ENCODE measurements at places on chromosomes 1 and 21. TPM values are rescaled to one million over a fixed set of nuclear protein-coding genes. Genes with fewer than 3 reads are reported as not detected.

DNA sequence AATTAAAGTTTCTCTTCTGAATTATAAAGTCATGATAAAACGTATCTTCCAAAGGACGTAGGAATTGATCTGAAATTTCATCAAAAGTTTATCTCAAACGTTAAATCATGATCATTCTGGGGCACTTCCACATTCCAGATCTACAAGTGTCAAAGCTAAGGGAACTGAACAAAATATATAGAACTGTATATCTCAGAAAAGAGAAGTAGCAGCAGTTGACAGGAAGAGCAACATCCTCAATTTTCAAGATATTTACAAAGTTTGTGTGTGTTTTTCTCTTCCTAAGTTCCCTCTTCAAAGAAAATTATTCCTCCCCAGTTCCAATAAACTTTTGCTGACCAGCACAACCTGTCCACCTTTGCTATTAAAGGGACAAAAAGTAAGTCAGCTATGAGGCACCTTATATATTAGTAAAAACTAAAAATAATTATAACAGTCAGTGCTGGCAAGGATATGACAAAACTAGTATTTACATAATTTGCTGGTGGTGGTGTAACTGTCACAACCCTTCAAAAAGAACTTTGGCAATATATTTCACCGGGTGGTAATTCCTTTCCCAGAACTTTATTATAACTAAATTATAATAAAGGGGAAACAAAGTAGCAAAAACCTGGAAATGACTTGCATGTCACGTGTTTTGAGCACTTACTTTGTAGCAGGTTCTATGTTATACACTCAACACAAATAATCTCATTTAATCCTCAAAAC lies 38.5 kb upstream of the EYA3 start:
- H3K27me3 ChIP-seq = no peaks in the 10 kb centered on the region
- peak overlapping the region; percentile 68 for H3K4me3 ChIP-seq
- peak; percentile 42 for DNase-seq
- H3K27ac ChIP-seq = peak overlapping the region; percentile 41
- no peaks in the 10 kb centered on the region for H3K36me3 ChIP-seq

DNA sequence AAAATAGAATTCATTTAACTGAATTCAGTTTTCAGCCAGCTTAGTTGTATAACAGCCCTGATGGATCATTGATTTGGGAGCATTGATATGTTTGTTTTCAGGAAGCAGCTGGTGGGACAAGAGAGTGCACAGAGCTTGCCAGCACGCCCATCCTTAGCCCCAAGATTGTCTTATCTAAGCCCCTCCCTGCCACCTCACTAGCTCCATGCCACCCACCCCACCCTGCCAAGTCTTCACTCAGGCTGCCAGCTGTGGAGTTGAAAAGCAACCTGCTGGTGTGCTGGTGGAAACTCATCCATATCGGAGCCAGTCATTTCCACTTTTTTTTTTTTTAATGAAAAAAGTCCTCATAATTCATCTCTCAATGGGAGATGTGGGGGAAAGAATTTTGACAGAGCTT lies 11.8 kb downstream of the KIRREL1 start:
- DNase-seq = no peak
- no peaks in the 10 kb centered on the region for H3K36me3 ChIP-seq
- H3K27me3 ChIP-seq = no peaks in the 10 kb centered on the region
- no peaks in the 10 kb centered on the region for H3K4me1 ChIP-seq
- H3K4me3 ChIP-seq = no peak overlapping the region
- no peak overlapping the region for H3K27ac ChIP-seq

DNA sequence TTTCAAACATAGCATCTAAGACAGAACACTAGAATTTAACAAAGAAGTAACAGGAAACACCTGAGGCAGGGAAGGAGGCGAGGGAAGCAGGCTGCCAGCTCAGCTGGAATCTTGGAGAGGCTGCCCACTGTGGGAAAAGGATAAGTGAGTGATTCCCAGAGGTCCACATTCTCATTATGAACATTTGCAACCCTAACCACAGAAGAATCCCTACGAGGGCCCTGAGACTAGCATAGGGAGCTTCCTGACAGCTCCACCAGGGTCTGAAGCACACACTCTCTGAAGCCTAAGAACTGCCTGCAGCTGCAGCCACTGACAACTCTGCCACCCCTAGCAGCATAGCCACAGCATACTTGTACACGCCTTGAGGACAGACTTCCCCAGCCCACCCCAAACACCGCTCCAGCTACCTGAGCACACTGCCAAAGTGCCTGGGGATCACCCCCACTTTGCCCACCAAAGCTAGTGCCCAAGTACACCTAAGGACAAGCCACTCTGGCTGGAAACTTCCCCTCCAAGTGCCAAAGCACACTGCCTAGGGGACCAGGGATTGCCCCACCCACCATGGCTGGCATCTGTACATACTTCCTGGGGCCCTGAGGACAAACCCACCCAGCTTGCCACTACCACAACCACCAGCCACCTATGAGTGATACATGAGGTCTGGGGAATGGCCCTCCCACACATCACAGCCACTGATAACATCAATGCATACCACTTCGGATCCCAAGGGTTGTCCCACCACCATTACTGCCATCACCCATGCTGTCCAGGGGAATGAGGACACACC lies 76.6 kb upstream of the GUCA2A start:
- no peak overlapping the region for H3K4me3 ChIP-seq
- no peaks in the 10 kb centered on the region for H3K27me3 ChIP-seq
- H3K27ac ChIP-seq = no peak overlapping the region
- H3K4me1 ChIP-seq = peaks cover 3% of the 10 kb centered on the region
- H3K36me3 ChIP-seq = no peaks in the 10 kb centered on the region

- peak overlapping the region; percentile 8 for H3K27ac ChIP-seq
- no peaks in the 10 kb centered on the region for H3K27me3 ChIP-seq
- H3K4me1 ChIP-seq = peaks cover 73% of the 10 kb centered on the region
- no peaks in the 10 kb centered on the region for H3K36me3 ChIP-seq
- H3K4me3 ChIP-seq = no peak overlapping the region
Observed at GRCh38 chr1:8625491-8625890, 191.9 kb downstream of the RERE start.

GRCh38 chr1:171627020-171627419 lies 5.0 kb downstream of the MYOCOS start:
- H3K4me3 ChIP-seq = no peak overlapping the region
- no peak for DNase-seq
- H3K36me3 ChIP-seq = no peaks in the 10 kb centered on the region
- no peak overlapping the region for H3K27ac ChIP-seq
- H3K4me1 ChIP-seq = no peaks in the 10 kb centered on the region

GRCh38 chr1:181259026-181259745 lies 170.7 kb downstream of the IER5 start:
- H3K4me1 ChIP-seq = no peaks in the 10 kb centered on the region
- H3K36me3 ChIP-seq = no peaks in the 10 kb centered on the region
- no peaks in the 10 kb centered on the region for H3K27me3 ChIP-seq
- H3K27ac ChIP-seq = no peak overlapping the region

GRCh38 chr1:54421101-54421504 lies 14.9 kb upstream of the SSBP3 start:
- DNase-seq = no peak
- H3K4me1 ChIP-seq = peaks cover 3% of the 10 kb centered on the region
- H3K4me3 ChIP-seq = no peak overlapping the region
- no peak overlapping the region for H3K27ac ChIP-seq
- no peaks in the 10 kb centered on the region for H3K27me3 ChIP-seq

GUCA2A gene
- total RNA-seq = not detected

PSMB4 gene
- total RNA-seq = 201 TPM

Data from B cell (primary cell).